ENCODE measurements at places on chromosomes 2 and 18.
A peak's percentile ranks its signal among the peaks of the same experiment; 100 is the strongest.

GRCh38 chr18:54117853-54118773 is 106.4 kb downstream of the MBD2 start:
- DNase-seq = no peak

DNA sequence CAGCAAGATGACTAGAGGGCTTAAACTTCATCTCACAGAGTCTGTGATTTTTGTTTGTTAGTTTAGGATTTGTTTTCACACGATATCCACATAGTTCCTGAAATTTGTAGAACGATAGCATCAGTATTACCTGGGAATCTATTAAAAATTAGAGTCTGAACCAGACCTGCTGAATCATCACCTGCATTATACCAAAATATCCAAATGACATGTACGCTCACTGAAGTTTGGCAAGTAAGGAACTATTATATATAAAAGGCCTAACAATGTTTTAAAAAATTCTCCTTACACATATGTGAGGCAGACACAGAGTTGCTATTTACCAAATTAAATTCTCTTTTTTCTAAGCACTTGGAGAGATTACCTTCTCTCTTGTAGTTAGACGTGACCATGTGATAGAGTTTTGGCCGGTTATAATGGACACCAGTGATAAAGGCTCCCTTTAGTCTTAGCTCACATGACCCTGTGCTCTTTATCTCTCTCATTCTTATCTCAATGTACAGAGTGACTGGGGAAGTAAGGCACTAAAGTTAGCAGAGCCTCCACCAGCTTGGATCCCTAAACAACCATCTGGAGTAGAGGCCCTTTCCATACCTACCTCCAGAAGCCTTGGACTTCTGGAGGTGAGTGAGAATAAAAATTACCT is 363.1 kb downstream of the DSC3 start:
- DNase-seq = no peak

GRCh38 chr18:79884963-79885728 is 66.3 kb downstream of the SLC66A2 start:
- DNase-seq = no peak

GRCh38 chr2:67289921-67290371 is 107.2 kb upstream of the ETAA1 start:
- no peak for DNase-seq

- DNase-seq = no peak
These were observed 570 bp upstream of the ECEL1 start for GRCh38 chr2:232488097-232488711.

DNA sequence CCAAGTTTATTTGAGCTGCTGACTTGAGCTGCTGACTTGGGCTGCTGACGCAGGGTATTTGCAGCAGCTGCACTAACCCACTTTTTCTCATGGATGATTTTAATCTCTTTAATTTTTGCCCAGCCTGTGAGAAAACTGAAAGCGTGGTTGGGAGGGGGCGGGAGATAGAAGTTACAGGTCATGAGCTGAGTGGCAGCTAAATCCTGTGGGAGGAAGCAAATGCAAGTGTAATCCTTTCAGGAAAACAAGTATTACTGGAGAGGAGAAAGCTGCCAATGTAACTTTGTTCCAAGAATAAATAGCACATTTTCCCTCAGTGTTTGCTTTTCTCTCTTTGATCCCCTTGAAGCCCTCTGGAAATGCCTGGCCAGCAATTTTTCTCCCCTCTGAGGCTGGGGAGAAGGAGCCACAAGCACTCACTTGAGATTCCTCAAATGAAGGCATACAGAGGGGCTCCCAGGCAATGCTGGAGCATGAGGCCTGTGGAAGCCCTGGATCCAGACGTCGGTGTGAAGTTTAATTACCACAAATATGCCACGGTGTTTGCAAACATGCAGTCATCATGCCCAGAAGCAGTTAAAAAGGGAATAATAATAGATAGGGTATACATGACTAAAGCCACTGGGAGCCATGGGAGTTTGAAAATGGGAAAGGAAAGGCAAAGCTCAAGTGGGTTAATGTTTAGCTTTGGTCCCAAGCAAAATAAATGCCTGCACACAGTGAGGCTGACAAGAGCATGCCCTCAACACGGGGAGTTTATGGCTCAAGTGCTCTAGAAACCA is 10.4 kb upstream of the EVA1A start:
- DNase-seq = no peak

DNA sequence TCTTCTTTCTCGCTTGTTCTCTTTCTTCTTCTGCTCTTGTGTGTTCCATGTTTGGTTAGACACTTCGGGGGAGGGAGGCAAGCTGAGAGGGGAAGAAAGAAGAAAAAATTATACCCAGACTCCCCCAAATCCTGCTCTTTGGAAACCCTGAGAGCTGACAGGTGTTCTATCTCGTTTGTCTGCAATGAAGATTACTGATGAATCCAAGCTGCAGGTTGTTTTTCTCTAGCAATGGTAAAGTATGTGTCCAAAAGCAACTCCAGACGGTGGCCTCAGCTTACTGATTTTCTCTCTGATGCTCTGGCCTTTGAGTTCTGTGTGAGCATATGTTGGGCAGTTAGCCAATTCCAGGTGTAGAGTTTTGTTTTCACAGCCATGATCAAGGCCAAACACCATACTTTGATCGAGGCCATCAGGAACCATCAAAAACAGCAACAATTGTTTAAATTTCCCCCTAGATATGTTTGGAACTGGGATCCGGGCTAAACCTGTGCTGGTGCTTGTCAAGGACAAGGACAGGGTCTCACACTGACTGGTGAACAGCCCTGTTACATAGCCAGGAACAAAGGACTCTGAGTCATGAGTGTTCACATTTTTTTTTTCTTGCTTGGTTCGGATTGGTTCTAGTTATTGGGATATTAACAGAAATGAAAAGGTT is 142.0 kb downstream of the PRKCE start:
- no peak for DNase-seq

- DNase-seq = no peak
These were observed 1071.9 kb upstream of the CDH2 start for GRCh38 chr18:29248805-29249204.

DNA sequence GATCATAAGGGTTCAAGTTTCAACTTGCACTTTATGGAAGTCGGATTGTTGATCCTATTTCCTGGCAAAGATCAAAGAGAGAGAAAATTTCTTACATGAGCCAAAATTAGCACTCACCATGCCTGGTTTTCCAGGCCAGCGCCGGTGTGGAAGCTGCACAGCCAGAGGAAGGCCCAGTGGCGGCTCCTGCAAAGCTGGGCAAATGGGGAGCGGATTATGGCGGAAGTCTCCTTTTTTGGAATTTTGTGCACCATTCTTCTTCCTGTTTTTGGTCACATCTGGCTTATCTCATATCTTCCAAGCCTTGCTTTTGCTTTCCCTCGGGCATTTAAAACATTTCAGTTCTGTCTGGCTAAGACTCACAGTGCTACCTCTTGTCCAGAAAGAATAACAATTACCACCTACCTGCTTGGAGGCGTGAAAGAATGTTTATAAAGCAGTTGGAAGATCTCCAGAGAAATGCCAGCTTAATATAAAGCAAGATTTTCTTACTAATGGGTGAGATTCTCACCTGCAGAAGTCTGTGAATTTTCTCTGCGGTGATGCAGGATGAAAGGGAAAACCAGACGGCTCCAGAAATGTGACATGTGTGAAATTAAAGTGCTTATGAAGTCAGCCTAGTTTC is 94.3 kb downstream of the ASAP2 start:
- no peak for DNase-seq

DNA sequence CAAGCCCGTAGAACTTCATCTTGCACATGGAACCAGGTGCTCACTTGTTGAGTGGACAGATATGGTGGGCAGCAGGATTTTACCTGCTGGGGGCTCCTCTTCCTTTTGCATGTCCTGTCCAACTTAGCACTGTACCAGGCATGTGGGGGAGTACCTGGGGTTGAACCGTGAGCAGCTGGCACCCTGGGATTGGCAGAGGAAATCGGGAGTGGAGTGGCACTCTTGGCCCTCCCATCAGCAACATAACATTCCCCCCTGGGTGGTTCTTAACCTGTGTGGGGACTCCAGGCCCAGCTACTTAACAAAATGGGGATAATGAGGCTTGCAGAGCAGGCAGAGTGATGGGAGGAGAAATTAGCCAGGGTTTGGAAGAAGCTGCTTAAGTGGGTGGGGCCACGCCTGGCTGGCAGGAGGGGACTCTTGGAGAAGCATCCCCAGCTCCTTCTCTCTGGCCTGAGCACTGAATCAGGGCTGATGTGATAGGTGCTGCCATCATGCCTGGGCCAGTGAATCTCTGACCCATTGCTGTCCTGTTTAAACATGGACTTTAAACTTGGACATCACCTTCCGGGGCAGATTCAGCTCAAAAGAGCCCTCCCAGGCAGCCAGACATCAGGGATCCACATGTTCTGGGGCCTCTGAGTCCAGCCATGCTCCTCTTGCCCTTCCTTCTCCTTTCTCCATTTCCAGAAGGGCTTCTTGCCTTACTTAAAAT is 15.5 kb downstream of the FOSL2 start:
- peak; percentile 17 for DNase-seq

DNA sequence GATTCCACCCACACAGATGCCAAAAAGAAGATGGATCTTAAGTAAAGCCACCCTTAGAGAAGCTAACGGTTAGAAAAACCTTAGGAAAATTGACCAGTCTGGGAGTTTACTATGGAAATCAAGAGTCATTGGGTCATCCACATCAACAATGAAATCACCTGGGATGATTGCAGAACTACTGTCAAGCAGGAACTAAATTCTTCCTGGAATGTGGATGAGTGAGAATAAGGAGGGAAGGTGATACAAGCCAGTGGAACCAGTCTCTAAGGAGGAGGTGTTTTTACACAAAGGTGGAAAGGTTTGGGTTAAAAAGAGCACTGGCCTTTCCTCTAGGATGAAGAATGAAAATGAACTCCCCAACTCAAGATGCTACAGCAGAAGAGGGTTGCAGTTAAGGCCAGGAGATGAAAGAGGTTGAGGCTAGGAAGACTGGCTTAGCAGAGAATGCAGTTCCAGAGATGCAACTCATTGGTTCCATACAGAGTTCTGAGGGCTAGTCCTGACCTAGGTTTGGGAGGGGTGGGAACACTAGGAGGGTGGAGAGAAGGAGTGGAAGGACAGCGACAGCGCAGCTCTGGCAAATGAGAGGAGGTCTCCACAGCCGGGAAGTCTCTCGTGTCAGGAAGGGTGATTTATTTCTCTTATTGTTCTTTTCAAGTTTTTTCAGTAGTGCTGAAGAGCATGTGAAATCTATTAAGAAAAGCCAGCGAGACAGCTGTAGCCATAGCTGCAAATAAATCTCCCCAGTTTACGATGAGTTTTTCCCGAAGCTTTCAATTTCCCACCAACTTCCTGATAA is 27.7 kb upstream of the KDM3A start:
- DNase-seq = no peak

DNA sequence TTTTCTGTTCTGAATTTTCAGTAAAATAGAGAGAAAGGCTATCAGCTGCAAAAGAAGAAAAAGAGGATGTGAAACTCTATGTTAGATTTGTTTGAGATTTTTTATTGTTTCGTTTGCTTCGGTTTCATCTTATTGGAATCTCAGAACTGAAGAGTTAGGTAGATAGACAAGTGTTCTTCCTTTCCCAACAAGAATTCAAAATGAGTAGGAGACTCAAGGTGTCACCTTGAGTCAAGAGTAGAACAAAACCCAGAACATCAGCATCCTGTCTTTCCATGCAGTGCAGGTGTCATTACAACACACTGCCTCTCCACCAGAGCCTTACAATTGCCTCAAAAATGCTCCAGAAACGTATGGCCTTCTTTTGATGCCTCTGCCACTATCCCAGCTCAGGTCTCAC is 21.1 kb downstream of the NBAS start:
- DNase-seq = no peak

DNA sequence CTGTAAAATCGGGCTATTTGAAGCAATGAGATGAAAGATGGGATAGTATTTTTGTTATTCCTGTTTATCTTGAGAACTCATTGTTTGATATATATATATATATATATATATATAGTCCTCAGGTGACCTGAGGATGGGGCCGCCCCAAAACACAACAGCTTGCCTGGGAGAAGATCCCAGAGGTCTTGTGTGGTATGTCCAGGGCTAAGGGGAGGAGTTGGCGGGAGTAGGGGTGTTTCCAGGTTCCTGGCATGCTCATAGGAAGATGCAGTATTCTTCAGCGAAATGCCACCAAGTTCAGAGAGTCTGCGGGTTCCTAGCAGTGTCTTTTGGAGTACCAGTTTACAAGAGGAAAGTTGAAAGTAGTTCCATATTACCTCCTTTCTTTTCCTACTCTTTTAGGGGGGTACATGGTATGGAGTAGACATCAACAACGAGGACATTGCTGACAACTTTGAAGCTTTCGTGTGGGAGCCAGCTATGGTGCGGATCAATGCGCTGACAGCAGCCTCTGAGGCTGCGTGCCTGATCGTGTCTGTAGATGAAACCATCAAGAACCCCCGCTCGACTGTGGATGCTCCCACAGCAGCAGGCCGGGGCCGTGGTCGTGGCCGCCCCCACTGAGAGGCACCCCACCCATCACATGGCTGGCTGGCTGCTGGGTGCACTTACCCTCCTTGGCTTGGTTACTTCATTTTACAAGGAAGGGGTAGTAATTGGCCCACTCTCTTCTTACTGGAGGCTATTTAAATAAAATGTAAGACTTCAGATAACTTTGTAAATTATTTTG is 18.3 kb downstream of the CCT7 start:
- no peak for DNase-seq

DNA sequence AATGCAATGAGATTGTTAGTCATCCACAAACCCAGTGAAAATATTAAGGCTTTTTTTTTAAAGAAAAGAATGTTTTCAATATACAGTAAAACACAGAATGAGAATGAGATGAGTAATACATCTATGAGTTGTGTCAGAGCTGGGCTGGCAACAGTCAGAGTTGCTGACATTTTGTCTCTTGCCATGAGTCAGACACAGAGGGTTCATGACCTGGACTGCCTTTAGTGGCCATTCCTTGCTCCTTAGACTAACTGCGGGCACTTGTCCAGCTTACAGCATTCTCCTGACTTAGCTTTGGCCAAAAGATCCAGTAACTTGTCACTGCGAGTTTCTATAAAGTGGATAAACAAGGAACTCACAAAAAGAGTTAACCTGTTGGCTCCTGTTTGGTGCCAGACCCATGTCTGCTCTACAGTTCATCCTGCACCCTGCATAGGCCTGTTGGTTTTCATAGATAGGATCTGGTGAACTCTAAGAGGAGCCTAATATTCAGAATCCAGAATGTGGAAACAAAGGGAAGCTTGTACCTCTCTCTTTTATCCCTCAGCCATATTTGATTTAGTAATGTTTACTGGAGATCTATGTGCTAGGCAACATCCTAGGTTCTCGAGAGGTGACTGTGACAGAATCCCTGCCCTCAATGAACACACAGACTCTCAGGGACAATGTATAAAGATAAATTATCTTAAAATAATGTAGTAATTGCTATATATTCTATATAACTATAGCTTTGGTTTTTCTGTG is 391.5 kb upstream of the VWC2L start:
- DNase-seq = no peak

GRCh38 chr2:878245-878930 is 72.3 kb upstream of the SNTG2 start:
- DNase-seq = no peak

- no peak for DNase-seq
These were observed 48.4 kb downstream of the CARF start for GRCh38 chr2:202960524-202960923.
